GM12864 (cell line): ENCODE measurements at places on chromosomes 13 and 19.

DNA sequence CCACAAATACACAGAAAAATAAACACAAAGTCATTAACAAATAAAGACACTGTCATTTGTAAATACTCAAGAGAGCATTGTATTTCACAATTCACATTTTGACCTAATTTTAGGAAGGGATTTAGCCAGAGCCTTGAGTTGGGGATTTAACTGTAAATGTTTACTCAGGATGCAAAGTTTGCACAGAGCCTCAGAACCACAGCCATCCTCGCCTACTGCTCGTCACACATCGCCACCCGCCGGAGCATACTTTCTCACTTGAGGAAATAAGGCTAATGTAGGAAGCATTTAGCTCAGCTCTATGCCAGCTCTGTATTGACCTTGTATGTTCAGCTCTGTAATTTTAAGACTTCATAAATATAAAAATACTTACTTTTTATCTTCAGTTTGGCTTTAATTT, 442.7 kb downstream of the OXGR1 start:
- no peak for DNase-seq

- no peak for DNase-seq
Observed at GRCh38 chr13:24215732-24216131, 55.2 kb downstream of the SPATA13 start.

GRCh38 chr13:93361703-93362102, 135.1 kb downstream of the GPC6 start:
- no peak for DNase-seq

- no peak for DNase-seq
Observed at GRCh38 chr13:98339684-98340425, 162.8 kb upstream of the RNF113B start.

DNA sequence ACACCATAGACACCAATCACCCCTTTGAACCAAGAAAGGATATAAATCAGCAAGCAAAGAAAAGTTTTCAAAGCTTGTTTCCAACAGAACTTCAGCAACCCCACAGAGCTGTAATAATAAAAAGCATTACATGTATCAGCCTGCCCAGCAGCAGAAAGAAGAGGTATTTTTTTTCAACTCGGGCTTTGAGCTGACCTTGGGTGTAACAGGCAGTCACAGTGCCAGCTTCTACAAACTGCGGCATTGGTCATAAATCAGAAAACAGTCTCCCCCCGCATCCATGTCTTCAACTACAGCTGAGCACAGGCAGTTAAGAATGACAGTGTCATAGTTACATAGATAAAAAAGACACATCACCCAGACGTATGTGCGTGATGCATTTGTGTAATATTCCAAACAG, 671.0 kb upstream of the SLITRK1 start:
- DNase-seq: no peak

DNA sequence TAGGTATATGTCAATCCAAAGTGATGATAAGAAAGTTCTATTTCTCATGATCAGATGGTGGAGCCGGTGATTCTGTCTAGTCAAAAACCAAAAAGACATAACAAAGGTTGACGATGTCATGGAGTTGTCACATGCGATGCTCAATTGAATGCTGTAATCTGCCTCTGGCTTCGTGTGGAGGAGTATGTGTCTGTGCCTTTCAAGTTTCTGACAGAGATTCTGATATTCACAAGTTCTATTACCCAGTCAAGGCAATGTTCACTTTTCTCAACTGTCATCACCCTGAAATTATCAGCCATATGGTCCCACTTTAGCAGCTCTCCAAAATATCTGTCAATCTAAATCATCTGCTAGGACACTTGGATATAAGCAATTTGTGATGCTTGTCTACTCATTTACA, 367.6 kb upstream of the PRR20A start:
- no peak for DNase-seq

GRCh38 chr13:76852986-76853385, 33.2 kb downstream of the KCTD12 start:
- DNase-seq: no peak

- DNase-seq: no peak
Observed at GRCh38 chr13:43846496-43847158, 32.9 kb downstream of the CCDC122 start.

DNA sequence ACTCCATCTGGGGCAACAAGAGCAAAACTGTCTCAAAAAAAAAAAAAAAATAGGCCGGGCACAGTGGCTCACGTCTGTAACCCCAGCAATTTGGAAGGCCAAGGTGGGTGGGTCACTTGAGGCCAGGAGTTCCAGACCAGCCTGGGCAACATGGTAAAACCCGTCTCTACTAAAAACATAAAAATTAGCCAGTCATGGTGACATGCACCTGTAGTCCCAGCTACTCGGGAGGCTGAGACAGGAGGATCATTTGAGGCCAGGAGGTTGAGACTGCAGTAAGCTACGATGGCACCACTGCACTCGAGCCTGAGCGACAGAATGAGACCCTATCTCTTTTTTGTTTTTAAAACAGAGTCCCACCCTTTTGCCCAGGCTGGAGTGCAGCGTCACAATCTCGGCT, 3.9 kb downstream of the IQCN start:
- no peak for DNase-seq

GRCh38 chr19:17025991-17026658, 485 bp downstream of the CPAMD8 start:
- no peak for DNase-seq

DNA sequence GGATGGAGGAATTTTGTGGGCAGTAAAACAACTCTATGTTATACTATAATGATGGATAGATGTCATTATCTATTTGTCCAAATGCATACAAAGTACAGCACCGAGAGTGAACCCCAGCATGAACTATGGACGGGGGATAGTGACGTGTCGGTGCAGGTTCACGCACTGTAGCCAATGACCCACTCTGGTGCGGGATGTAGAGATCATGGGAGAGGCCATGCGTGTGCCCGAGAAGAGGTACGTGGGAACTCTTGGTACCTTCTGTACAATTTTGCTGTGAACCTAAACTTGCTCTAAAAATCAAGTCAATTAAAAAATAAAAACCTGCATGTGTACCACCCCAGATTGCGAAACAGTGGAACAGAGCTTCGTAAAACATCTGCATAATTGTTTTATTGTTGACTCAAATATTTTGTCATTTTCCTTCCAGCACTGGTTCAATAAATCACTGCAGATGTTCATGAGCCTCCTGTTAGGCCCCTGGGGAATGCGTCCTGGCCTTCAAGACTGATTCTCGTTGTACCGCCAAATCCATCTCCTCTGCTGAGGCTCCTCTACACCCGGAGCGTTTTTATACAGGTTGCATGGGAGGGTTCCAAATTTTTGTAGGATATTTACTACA, 30.9 kb downstream of the COL4A1 start:
- no peak for DNase-seq

DNA sequence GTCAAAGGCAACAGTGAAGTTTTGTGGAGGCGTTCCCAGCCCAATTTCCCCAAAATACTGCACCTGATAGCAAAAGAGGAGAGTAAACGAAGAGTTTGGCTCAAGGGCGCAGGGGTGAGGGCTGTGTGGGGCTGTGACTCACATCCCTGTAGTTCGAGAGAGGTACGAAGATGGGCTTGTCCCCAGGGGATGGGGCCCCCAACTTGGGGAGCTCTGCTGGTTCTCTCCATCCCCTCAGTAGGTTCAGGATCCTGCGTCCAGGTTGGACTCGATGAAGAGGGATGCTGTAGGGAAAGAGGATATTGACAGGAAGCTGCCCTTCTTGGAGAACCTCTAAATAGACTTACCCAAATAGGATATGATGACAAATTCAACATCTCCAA, 3.4 kb downstream of the NAPSA start:
- no peak for DNase-seq

DNA sequence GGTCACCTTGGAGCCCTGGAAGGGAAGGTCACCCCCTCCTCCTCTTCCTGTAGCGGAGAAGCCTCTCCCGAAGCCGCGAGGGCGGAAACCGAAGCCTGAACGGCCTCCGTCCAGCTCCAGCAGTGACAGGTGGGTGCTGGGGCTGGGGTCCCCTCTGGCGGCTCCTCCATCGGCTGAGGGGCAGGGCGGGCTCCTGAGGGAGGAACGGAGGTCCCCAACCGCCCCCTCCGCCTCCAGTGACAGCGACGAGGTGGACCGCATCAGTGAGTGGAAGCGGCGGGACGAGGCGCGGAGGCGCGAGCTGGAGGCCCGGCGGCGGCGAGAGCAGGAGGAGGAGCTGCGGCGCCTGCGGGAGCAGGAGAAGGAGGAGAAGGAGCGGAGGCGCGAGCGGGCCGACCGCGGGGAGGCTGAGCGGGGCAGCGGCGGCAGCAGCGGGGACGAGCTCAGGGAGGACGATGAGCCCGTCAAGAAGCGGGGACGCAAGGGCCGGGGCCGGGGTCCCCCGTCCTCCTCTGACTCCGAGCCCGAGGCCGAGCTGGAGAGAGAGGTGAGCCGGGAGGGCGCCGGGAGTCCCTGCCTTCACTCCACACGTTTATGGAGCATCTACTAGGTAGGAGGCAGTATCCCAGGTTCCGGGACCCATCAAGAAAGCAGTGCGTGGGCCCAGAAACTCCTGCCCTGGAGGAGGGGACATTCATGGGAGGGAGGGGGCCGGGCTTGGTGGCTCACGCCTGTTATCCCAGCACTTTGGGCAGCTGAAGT, 22.0 kb downstream of the HDGFL2 start:
- no peak for DNase-seq

DNA sequence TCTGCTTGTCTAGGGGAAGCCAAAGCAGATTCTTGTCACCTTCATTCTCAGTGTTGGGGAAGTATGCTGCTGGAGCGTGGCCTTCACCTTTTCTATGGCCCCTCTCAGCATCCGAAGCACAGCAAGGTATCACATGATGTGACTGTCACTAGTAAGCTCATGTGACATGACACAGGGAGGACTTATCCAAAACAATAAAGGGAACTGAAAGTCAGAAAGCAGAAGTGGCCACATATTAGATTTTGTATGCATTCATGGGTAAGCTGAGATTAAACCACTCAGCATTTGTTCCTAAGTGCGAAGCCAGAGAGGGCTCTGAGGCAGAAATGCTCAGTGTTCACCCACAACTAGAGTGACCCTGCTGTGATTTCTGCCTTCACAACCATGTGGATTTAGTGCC, 72.8 kb upstream of the PCDH8 start:
- peak; percentile 68 for DNase-seq

GRCh38 chr19:34733266-34733745, 737 bp upstream of the ZNF181 start:
- no peak for DNase-seq

GRCh38 chr13:61146158-61146557, 269.5 kb downstream of the PCDH20 start:
- DNase-seq: no peak

GRCh38 chr13:109949397-109949796, 163.0 kb upstream of the IRS2 start:
- no peak for DNase-seq

GRCh38 chr19:9586764-9587163, 2.5 kb upstream of the ZNF121 start:
- DNase-seq: peak; percentile 48

GRCh38 chr13:84525865-84526264, 643.6 kb upstream of the SLITRK1 start:
- no peak for DNase-seq

- DNase-seq: no peak
Observed at GRCh38 chr19:1252821-1253513, 4.6 kb downstream of the MIDN start.

DNA sequence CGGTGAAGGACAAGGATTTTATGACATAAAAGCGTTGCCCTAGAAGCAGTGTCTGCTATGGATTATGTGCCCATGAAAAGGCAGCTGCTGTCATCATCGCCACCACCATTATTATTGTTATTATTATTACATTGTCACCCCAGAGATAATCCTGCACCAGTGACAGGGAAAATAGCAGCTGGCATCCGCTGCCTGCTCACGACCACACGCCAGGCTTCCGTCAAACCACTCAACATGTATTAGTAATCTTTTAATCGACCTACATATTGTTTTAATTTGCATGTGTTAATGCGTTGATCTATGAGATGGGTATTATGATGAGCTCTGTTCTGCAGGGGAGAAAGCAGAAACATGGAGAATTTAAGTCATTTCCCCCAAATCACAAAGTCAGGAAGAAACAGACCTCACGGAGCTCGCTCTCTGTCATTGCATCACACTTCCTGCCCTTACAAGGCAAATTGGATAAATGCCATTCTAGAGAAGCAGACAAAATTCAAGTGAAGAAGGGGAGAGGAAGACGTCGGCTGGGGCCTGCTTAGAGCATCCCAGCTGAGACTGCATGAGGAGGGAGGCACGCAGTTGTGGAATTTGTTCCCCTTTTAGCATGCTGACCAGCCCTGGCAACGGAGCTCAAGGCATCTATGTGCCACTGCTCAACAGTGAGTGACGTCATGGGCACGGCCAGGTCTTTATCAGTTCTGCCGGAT, at the start of gene FFAR3:
Gene FFAR3 (plus strand): TSS at position 594 of the 707 bp plus-strand sequence. CDS start 431 bp downstream, outside the sequence.
- DNase-seq: no peak

- no peak for DNase-seq
Observed at GRCh38 chr19:4742723-4743646, 19.3 kb upstream of the DPP9 start.

DNA sequence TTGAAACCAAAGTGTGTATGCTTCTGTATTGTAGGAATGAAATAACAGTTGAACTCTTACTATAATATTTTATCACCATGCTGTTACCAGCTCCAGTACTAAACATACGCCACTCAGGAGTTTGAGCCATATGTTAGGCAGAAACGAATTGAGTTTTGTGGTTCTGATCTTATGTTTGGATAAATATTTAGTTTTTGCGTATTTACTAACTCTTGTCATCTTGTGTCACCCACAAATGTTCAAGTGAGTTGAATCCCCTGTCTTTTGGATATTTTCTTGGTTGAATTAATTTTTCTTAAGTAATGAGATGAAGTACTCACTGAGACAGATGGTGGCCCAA, 1.5 kb downstream of the FNDC3A start:
- no peak for DNase-seq

DNA sequence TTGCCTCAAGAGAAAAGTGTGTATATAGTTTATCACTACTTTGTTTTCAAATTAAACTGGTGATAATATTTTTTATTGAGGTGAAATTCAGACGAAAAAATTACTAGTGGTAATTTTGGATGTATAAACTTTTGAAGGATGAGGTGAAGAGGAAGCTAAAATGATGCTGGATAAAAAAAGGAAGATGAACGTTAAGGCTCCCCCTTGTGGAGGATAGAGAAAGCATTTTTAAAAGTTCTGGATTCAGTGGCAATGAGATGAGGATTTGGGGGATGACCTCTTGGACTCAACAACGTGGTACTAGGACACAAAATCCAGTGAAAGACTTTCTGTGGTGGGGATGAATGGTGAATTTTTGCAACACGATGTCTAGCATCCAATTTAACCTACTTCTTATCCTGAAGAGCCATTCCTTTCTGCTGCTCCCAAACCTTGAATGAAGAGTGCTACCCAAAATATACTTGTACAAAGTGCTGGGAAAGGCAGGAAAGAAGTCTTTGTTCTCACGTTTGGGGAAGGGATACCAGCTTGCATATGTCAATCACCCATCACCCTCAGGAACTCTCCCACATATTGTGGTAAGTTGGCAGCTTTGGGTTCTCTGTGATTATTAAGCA, 7.3 kb upstream of the SIGLEC5 start:
- no peak for DNase-seq

- DNase-seq: no peak
Observed at GRCh38 chr13:113877149-113877990, 13.5 kb upstream of the GAS6 start.

DNA sequence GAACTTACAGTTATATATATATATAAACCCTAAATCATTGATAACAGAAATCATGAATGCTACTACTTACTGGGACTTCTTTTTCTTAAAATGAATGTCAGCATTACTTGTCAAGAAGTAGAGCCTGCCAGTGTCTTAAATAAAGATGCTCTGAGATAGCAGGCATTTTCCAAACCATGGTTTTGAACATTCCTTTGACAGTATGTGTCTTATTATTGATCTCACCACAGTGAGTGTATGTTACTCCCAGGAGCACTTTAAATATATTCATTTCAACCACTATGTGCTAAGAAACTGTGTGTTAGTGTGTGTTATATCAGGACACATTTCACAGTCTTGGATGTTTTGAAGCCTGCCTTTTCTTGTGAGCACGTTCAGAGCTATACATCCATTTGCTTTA, 28.2 kb downstream of the TNFRSF19 start:
- DNase-seq: no peak
